ENCODE measurements at places on chromosomes 2 and 18.

GRCh38 chr2:208565690-208566416, 159.3 kb downstream of the PTH2R start:
- DNase-seq: no peak

- DNase-seq: no peak
These were observed 100.5 kb downstream of the SPTBN1 start for GRCh38 chr2:54556621-54557121.

DNA sequence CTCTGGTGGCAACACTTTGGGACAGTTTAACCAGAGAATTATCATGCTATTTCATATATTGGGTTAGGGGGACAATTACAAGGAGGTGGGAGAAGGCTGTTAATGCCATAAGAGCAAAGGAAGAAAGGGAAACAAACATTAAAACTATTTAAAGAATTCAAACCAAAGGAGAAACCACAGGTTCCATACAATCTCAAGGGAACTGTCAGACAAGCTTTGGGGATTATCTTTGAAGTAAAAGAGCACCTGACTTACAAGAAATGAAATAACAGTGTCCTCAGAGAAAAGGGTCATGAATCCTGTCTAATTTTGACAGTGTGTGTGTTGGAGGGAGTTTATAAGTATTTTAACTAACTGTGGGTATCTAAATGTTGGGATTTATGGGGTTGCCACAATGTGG, 44.4 kb downstream of the CERS6 start:
- no peak for DNase-seq

- DNase-seq: no peak
These were observed 135.4 kb downstream of the PLCL1 start for GRCh38 chr2:197939787-197940186.

DNA sequence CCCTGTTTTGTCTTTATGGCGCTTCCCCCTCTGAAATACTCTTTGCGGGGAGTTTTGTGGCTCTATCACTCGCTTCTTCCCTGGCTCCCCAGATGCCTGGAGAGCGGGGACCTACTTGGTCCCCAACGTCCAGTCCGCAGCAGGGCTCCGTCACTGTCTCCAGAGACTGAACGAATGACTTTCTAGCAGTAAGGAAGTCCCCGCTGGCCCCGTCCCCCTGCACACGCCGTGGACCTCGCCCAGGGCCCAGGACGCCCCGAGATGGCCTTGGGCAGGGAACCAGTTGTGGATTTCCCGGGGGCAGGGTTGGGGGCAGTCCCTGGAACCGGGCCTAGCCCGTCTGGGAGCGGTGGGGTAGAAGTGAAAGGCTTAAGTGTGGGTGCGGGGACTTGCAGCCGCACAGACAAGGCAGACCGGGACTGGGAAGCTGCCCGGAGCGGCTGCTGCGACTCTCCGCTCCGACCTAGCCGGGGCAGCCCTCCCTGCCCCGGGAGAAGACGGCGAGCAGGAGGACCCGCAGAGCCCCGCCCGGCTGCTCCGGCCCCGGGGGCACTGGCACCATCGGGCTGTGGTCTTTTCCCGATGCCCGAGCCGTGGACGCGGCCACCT, 821 bp upstream of the EPHA4 start:
- DNase-seq: peak; percentile 14

GRCh38 chr2:101843471-101843870, 146.0 kb downstream of the MAP4K4 start:
- DNase-seq: no peak

- DNase-seq: no peak
These were observed 125.1 kb downstream of the SPP2 start for GRCh38 chr2:234175649-234176048.

DNA sequence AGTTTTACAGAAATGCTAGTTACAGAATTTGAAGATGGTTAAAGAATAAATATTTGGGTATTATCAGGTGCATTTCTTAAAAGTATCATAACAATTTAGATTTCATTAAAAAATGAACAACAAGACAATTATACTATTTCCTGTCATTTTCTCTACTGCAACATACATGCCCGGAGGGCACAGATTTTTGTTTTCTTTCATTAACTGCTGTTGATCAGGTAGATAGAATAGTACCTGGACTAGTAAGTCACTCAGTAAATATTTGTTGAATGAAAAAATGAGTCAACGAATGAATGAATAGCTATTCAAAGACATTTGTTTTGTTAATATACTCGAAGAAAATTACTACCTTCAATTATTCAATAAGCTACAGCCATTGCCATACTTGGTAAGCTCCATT, 531.2 kb upstream of the VRK2 start:
- DNase-seq: no peak

- no peak for DNase-seq
These were observed 76.1 kb downstream of the KCNF1 start for GRCh38 chr2:10987861-10988260.

DNA sequence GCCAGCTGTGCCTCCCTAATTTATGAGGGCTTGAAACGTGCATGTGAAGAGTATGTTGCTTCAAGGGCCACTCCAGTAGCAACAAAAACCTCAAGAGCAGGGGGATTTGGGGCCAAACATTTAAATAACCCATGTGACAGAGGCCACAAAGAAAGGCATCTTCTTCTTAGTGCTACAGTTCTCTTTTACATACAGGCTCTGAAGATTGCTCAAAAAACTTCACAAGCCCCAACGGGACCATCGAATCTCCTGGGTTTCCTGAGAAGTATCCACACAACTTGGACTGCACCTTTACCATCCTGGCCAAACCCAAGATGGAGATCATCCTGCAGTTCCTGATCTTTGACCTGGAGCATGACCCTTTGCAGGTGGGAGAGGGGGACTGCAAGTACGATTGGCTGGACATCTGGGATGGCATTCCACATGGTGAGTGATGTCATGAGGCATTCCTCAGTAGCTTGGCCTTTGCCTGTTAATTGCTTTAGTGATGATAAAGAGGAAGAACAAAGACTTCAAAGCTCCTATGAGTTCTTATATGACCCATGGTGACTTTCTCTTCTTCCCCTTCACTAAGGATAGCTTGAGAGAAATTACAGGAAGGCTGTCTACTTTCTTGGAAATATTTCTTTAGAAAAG, 40.1 kb downstream of the NRP2 start:
- DNase-seq: no peak

DNA sequence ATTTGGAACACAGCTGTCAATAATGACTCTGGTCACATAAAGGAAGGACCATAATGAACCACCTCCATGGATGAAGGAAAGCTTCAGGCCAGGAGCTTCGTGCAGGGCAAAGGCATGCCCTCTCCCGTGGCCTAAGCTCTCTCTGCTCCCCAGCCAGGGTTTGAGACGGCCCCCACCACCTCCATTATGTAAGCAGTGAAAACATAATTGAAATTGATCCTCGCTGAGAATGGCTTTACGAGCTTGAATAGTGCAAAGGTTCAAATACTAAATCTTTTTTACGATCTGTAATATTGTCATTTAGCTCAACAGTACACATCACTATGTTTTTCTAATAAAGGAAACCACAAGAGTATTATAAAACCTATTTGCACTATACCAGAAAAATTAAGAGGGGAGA, 5.2 kb upstream of the EDAR start:
- DNase-seq: no peak

- no peak for DNase-seq
These were observed 474.2 kb upstream of the MYT1L start for GRCh38 chr2:2805263-2805662.

DNA sequence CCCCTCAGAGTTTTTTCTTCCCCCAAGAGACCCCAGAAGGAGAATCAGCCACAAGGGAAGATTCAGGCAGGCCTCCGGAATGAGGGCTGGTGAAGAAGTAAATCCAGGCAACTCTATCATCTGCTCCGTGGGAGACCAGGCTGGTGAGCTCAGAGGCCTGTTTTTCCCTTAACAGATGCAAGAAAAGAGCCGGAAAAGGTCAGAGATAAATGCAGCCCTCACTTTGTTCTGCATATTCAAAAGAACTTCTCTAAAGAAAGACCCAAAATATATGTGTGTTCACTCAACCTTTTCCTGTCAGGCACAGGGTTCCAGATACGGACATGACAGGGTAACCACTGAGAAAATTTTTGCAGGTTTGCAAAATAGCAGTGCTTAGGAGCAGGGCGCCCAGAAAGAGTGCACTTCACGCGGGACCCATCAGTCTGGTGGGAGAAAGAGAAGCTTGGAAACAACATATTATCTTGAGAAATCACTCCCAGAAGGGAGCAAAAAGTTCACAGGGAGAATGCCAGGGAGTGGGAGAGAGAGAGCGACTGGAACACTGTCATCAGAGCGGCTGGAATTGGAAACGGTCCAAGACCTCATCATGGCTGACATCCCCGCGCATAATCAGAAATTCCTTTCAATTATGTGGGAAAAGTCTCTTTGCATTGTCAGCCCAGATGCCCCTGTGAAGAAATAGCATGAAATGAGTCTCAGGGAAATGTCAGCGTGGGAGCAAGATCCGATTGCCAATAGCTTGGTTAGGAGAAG, 244.8 kb upstream of the SLC14A2 start:
- no peak for DNase-seq

GRCh38 chr2:86520153-86520552, 43.1 kb downstream of the CHMP3 start:
- DNase-seq: no peak

DNA sequence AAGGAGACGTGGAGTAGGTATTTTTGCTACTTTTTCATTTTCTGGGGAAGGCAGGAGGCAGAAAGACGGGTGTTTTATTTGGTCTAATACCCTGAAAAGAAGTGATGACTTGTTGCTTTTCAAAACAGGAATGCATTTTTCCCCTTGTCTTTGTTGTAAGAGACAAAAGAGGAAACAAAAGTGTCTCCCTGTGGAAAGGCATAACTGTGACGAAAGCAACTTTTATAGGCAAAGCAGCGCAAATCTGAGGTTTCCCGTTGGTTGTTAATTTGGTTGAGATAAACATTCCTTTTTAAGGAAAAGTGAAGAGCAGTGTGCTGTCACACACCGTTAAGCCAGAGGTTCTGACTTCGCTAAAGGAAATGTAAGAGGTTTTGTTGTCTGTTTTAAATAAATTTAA, 3.4 kb downstream of the FZD7 start:
- no peak for DNase-seq

- no peak for DNase-seq
These were observed 137.1 kb upstream of the CCDC68 start for GRCh38 chr18:55096263-55096951.

DNA sequence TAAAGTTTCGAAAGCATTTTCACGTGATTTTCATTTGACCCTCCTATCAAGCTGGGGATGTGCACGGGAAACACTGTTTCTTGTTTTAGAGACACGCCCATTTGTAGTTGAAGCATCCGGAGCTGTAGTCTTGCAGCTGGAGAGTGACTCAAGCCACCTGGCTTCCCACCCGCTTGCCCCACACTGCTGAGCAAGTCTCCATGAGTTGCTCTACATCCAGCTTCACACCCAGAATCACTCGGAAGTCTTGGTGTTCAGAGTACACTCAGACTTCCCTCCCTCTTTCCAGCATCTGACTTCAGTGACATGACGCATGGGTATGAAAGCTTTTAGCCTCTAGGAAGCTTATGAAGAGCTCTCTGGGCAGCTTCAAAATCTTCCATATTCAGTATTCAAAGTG, 262.4 kb downstream of the NBAS start:
- DNase-seq: no peak

DNA sequence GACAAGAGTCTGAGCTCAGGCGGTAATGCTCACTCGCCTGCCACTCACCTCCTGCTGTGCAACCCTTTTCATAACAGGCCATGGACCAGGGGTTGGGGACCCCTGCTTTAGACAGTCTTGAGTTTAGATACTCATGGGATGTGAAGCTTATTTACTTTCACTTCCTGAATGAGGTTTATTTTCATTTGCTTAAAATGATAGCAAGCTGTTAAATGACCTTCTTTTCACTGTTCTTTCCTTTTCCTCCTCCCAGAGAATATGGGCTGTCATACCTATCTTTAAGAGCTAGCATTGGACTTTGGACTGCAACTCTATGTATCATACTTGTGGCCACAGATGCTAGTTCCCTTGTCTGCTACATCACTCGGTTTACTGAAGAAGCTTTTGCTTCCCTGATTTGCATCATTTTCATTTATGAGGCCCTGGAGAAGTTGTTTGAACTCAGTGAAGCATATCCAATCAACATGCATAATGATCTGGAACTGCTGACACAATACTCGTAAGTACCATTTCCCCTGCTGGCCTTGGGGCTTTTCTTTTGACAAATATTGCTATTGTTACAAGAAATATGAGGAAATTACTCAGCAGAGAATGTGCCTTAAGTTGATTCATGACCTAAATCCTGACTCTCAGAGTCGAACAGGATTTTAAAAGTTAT, 168.5 kb downstream of the DPP4 start:
- DNase-seq: no peak

GRCh38 chr18:6859676-6860422, 130.3 kb downstream of the ARHGAP28 start:
- no peak for DNase-seq

- no peak for DNase-seq
These were observed 34.0 kb downstream of the NAPG start for GRCh38 chr18:10559553-10560451.

DNA sequence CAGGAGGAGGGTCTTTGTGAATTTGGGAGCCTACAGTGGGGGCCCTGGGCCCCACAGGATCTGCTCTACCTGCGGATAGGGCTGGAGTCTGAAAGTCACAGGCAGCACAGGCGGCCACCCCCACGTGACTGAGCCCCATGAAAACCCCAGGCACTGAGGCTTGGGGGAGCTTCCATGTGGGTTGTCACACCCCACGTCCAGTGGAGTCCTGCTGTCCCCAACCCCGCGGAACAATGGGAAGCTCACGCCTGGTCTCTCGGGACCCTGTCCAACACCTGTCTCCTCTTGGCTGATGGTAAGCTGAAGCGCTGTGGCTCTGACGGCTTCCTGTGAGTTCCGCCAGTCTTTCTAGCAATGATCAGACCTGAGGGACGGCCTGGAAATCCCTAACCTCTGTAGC, 85.8 kb downstream of the PTGR3 start:
- DNase-seq: no peak

GRCh38 chr2:10019602-10020400, 23.5 kb upstream of the KLF11 start:
- DNase-seq: no peak

GRCh38 chr2:38106405-38107094, 30.6 kb upstream of the CYP1B1 start:
- DNase-seq: no peak

DNA sequence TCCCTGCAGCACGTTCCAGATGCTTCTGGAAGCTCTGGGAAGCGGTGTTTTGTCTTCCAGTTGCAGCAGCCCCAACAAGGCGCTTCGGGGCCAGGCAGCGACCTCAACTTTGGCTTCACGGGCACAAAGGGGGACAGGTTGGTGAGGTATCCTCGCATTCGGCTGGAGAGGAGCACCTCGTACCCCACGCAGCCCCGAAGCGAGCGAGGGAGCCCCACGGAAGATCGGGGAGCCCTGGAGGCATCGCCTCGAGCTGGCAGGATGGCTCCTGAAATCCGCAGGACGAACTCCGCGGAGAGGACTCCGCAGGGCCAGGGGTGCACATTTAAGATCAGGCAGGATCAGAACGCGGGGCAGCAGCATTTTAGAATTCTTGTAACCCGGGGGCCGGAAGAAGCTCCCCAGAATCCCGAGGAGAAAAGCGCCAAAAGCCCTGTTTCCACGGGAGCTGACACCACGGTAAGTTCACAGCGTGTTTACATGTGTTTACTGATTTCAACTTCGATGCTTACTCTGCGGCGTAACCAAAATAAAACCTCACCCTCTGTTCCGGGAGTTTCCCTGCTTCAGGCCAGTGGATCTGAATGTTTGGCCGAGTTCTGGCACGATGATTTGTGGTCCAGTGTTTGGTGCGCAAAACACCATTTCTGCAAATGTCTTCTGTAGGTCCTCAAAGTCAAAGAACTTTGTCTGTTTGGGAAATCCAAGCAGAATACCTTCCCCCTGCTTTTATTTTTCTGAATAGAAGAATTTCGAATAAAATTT, 212.5 kb downstream of the NEDD4L start:
- DNase-seq: no peak
